RWPE2 (cell line): ENCODE measurements at places on chromosomes 13 and 19.

DNA sequence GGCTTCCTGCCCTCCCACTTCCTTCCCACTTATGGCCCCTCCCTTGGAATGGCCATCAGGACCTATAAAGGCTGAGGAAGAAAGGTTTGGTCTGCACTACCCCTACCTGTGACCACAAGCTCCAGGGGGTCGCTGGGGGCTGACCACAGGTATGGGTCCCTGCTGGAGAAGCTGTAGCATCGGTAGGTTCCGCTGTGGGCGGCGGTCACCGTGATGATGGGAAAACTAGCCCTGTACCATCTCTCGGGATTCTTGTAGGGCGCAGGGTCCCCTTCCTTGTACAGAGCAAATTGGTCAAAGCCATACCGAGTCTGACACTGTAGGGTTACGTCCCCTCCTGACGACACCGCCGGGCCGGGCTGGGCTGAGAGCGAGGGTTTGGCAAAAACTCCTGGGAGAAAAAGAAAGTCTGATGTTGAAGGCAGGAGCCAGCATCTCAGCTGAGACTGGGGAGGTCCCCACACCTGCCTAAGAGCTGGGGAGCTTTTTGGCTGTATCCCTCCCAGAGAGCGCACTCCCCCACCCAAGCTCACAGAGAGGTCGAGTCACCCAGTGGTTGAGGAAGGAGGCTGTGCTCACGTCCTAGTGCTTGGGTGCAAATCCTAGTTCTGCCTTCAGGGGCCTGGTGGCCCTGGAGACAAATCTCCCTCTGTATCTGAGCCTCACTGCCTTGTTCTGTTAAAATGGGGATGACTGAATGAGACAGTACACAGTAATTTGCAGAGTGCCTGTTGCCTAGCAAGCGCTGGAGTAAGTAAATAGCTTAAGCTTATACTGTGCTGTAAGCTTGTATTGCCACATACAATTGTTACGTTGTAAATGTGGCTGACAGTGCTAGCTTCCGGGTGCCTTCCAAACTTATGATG lies 10.4 kb downstream of the GP6 start:
- DNase-seq = no peak

DNA sequence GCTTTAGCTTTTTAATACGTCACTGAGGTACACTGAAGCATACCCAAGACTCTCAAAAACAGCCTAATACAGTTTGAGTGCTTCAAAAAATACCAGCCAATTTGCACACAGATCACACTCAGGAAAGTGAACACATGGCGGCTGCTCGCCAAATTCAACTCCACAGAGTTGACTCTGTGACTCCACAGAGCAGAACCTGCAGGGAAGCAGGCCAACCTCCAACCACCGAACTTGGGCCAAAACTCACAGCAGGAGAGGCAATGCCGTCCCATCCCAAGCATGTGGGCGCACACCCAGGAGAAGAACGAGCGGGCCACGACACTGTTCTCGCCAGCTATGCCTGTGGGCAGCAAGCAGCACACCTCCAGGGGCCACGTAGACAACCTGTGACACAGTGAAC lies 21.1 kb downstream of the ELL start:
- no peak for DNase-seq

- DNase-seq = no peak
Observed at GRCh38 chr13:36981156-36981743, 17.9 kb downstream of the ALG5 start.

GRCh38 chr13:44692173-44692713 lies 116.1 kb upstream of the TSC22D1 start:
- DNase-seq = no peak

DNA sequence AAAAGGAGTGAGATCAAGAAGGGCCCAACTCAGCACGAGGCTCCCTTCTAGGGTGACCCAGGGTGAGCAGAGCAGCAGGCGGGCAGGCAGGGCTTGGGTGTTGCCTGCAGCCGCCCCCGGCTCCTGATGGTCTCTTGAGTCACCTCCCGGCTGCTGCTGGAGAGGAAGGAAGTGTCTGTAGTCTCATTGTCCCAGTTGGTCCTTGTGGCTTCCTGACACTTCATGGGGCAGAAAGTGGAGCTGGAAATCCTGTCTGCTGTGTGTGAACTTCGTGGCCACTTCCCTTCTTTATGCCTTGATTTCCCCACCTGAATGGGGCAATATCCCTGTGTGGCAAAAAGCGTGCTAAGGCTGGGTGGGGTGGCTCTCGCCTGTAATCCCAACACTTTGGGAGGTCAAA lies 2.5 kb downstream of the MAP1S start:
- no peak for DNase-seq

- no peak for DNase-seq
Observed at GRCh38 chr19:31725051-31725450, 375.8 kb upstream of the TSHZ3 start.

DNA sequence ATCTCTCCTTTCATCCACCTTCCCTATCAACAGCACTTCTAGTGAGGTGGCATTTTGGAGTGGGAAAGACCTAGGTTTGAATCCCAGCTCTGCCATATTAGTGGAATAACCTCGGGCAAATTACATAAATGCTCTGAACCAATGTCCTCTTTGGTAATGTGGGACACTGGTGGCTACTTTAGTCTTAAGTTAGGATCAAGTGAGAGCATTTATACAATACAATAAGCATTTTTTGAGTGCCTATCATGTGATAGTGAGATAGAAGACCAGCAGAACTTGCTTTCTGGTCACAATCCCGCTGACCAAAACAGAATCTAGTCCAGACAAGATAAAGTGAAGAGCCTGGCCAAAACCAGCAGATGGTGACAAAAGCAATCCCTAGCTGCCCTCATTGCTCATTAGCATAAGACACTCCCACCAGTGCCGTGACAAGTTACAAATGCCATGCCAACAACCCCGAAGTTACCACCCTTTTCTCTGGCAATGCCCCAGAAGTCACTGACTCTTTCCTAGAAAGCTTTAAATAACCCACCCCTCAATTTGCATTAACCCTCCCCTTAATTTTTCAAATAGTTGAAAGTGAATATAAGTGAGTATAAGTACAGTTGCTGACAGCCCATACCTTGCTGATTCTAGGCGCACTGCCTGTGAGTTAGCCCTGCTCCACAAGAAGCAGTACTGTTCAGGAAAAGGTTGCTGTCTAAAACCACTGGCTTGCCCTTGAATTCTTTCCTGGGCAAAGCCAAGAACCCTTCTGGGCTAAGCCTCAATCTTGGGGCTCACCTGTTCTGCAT lies 28.9 kb upstream of the KPNA3 start:
- DNase-seq = no peak

GRCh38 chr13:51689663-51689996 lies 105.4 kb downstream of the WDFY2 start:
- no peak for DNase-seq

DNA sequence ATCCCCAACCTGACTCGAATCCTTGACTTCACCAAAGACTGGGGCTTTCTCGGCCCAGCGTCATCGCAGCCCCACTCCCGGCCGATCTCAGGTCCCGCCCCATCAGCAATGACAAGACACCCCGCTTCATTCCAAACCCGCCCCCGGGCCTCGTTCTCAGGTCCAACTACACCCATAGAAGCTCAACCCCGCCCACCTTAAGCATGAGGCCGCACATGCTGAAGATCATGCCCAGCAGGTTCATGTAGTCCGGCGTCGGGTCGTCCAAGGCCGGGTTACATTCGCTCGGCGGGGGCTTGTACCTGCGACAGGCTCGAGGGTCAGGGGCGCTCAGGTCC lies 2.3 kb downstream of the WDR83 start:
- DNase-seq = no peak

- no peak for DNase-seq
Observed at GRCh38 chr19:38815059-38816001, 2.6 kb upstream of the LGALS4 start.

GRCh38 chr19:14425696-14426138 lies 6.6 kb upstream of the DDX39A start:
- DNase-seq = no peak

DNA sequence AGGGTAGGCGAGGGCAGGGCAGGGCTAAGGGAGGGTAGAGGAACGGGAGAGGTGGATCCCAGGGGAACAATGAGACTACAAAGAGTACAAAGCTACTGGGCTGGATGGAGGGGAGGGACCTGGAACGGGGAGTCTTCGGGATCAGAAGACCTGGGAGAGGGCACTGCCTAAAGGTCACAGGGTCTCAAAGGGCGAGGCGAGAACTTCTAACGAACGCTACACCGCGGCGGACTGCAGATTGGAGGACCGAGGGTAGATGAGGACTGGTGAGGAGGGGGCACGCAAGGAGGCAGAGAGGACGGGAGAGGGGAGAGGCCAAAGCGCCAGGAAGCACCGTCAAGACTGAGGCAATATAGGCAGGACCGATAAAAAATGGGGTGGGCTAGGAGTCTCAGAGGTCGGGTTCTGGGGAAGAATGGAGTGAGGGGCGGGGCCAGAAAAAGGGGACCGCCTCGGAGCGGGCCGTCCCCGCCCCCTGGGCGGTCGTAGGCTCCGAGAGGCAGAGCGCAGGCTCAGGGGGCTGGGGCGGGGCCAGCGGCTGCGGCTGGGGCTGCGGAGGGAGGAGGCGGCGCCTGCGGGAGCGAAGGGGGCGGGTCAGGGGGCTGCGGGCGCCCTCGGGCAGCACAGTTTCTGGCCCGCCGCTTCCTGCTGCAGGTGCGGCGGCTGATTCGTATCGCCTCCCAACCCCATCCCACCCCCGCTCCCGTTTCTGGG lies 1.3 kb upstream of the KCNC3 start:
- DNase-seq = no peak

GRCh38 chr13:106691861-106692260 lies 123.9 kb upstream of the ARGLU1 start:
- DNase-seq = no peak

GRCh38 chr13:35694031-35694430 lies 217.5 kb upstream of the MAB21L1 start:
- no peak for DNase-seq

- no peak for DNase-seq
Observed at GRCh38 chr13:79711631-79712030, 230.7 kb downstream of the NDFIP2 start.

- no peak for DNase-seq
Observed at GRCh38 chr19:19031891-19032290, 1.4 kb downstream of the SUGP2 start.

GRCh38 chr19:3980353-3981251 lies 4.7 kb downstream of the EEF2 start:
- no peak for DNase-seq

DNA sequence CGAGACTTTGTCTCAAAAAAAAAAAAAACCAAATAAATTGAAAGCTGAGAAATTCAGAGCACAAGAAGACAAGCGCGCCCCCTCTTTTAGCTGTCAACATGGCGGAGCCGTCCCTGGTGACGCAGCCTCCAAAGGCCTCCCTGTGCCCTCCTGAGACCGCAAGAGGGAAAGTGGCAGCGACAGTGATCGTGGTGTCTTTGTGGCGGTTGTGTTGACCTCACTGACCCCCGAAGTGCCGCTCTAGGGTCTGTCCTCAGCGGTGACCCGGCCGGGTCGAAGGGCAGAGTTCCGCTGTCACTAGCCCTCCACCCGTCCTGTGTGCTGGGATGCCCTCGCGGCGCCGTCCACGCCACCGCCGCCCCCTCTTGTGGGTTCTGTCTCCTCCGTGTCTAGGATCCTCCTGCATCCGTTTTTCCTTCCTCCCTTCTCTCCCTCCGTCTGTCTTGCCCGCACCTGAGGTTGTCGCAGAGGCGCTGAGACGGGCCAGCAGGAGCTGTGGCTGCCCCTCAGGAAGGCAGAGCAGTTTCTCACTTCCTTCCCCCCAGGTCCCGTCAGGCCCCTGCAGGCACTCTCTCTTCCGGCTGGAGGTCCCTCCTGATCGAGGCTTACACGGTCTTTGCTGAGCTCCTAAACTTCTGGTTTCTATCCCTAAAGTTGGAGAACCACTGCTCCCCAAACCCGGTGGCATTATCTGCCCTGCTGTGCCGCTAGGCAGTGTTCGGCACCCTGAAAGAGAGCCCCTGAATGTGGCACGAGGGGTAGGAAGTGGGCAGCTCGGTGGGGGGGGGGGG lies 7.2 kb downstream of the UHRF1 start:
- no peak for DNase-seq

DNA sequence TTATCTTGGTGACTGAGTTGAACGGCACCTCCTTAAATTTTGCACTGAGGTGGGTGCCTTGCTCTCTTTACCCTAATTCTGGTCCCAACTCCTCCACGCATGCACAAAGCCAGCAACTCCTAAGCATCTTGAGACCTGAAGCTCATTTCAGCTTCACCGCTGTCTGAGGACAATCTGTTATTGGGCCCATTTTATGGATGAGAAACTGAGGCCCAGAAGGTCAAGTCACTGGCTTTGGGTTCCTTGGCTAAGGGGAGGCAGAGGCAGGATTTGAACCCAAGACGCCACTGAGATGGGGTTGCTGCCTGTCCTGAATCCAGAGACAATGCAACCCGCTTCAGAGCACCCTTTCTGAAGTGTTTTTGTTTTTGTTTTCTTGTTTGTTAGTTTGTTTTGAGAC lies 22.7 kb downstream of the TINCR start:
- DNase-seq = no peak

GRCh38 chr13:37443538-37443937 lies 155.0 kb downstream of the POSTN start:
- DNase-seq = no peak

- no peak for DNase-seq
Observed at GRCh38 chr19:45025264-45025663, 13.6 kb upstream of the CLASRP start.

- no peak for DNase-seq
Observed at GRCh38 chr19:57441979-57442752, 7.0 kb downstream of the ZNF749 start.

DNA sequence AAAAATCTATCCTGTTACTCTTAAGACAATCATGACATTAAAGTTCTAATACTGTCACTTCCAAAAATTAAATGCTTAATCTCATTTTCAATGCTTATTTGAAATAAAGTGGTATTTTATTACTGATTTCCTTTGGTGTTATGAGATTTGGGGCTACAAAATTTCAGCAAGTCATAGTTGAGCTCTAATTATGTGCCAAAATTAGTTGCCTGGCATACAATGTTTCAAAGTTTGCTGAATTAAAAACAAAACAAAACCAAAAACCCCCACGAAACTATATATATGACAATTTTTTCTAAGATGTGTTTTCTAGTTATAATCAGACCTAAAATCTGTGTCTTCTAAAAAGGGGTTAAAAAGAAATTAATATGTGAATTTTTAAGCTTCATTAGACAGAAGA lies 62.2 kb downstream of the KCNRG start:
- no peak for DNase-seq

- DNase-seq = no peak
Observed at GRCh38 chr13:25764378-25764777, 287.4 kb downstream of the SHISA2 start.
